Progenitor cell of endocrine pancreas (in vitro differentiated cells): ENCODE measurements at places on chromosomes 11 and 22. TPM values are rescaled to one million over a fixed set of nuclear protein-coding genes. Genes with fewer than 3 reads are reported as not detected.

The OR52I1 gene
- total RNA-seq: not detected in 2 replicates

The PLEKHA7 gene
- 77.1 and 78.7 TPM in 2 replicates for total RNA-seq

DNA sequence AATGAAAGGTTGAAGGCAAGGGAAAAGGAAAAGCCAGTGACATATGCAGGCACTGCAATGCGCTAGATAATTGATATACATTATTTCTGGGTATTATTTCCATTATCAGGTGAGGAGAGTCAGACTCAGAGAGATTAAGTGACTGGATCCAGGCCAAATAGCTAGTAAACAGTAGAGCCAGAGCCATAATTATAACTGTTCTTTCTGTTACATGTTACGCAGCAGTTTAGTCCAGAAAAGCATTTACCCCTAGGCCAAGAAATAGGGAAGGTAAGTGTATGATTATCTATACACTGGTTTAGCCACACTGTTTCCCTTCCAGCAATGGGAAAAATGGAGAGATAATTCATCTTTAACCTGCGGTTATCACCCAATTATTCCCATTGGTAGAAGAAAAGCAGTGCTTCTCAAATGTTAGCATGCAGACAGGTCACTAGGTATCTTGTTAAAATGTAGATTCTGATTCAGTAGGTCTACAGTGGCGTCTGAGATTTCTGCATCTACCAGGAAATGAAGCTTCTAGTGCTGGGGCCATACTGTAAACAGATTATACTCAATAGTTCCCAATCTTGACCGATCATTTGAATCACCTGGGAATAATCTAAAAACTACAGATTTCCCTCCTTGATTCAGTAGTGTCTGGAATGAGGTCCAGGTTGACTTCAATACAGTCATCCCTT, 69.4 kb downstream of the RBFOX2 start:
- no peak for DNase-seq
- H3K4me1 ChIP-seq: peaks cover 15% of the 10 kb centered on the region
- no peaks in the 10 kb centered on the region for H3K36me3 ChIP-seq

The MCHR1 gene
- total RNA-seq: 0.19 and 0.38 TPM in 2 replicates

DNA sequence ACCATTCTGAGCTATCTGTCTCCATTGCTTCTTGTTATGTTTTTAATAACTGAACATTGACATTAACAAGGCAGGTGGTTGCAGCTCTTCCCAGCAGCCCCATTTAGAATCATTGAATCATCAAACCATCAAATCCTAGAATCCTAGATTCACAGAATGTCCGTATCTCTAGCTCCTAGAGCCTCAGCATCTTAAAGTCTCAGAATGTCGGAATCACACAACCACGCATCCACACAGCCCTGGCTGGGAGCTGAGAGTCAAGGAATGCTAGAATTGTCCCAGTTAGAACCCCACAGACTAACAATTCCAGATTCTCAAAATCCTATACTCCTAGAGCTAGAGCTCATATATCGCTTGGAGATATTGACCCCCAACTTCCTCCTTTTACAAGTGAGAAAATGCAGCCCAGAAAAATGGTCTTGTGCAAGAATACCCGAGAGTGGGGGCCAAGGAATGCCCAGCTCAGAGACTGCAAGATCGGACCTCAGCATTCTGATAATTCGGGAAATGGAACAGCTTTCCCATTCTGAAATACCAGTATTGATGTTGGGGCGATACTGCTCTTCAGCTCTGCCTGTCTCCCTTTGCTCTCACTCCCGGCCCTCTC, 38.8 kb downstream of the PDE2A start:
- H3K36me3 ChIP-seq: no peaks in the 10 kb centered on the region
- H3K27me3 ChIP-seq: peaks cover 44% of the 10 kb centered on the region
- peak overlapping the region; percentile 9 for H3K27ac ChIP-seq
- no peak for DNase-seq
- H3K4me3 ChIP-seq: no peak overlapping the region

The OR52E8 gene
- total RNA-seq: not detected in 2 replicates

The RASD2 gene
- 0.07 TPM in 1 of 2 replicates, not detected in the other for total RNA-seq

DNA sequence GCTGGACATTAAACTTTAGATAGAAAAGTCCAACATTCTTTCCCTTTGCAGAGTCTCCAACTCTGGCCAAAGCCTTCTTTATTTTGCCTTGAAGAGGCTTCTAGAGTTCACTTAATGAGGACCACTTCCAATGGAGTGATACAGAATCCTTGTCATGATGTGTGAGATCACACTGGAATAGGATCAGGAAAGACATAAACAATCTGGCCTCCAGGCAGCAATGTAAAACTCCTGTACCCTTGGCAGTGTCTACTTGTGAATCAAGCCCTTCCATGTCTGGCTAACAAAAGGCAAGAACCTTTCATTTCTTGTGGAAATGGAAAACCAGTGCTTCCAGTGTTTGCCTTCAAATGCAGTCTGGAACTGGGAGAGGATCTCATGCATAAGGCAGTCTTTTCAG, 56.5 kb upstream of the FIBIN start:
- H3K4me3 ChIP-seq: no peak overlapping the region
- peaks cover 23% of the 10 kb centered on the region for H3K27me3 ChIP-seq
- no peak for DNase-seq
- no peaks in the 10 kb centered on the region for H3K36me3 ChIP-seq
- no peaks in the 10 kb centered on the region for H3K4me1 ChIP-seq

The PLXNB2 gene
- total RNA-seq: 178 and 182 TPM in 2 replicates

GRCh38 chr11:87331273-87331672, 293.5 kb downstream of the TMEM135 start:
- no peak for DNase-seq
- H3K27me3 ChIP-seq: no peaks in the 10 kb centered on the region
- no peak overlapping the region for H3K4me3 ChIP-seq
- peaks cover 7% of the 10 kb centered on the region for H3K4me1 ChIP-seq
- peak overlapping the region; percentile 21 for H3K27ac ChIP-seq
- H3K36me3 ChIP-seq: peaks cover 6% of the 10 kb centered on the region

The KCNK4 gene
- total RNA-seq: 0.62 TPM in 1 of 2 replicates, not detected in the other

The ACTN3 gene
- 0.43 and 0.44 TPM in 2 replicates for total RNA-seq

The C1QTNF4 gene
- 2.5 and 4.0 TPM in 2 replicates for total RNA-seq
